ENCODE measurements at places on chromosomes 7 and 10.

DNA sequence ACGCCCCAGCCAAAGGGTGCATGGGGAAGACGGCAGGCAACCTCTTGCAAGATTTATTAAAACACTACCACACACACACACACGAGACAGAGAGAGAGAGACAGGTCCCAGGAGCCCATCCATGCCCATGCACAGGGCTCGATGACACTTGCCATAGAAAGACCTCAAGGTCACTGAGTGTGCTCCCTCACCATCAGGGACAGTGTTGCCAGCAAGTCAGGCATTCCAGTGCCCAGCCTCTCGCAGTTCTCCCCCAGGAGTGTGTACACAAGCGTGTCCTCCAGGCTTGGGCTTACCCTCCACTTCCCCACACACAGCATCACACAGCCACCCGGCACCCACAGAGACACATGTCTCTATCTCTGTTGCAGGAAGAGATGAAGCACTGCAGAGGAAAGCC is 46.8 kb upstream of the SLF2 start:
- DNase-seq, result no peak

DNA sequence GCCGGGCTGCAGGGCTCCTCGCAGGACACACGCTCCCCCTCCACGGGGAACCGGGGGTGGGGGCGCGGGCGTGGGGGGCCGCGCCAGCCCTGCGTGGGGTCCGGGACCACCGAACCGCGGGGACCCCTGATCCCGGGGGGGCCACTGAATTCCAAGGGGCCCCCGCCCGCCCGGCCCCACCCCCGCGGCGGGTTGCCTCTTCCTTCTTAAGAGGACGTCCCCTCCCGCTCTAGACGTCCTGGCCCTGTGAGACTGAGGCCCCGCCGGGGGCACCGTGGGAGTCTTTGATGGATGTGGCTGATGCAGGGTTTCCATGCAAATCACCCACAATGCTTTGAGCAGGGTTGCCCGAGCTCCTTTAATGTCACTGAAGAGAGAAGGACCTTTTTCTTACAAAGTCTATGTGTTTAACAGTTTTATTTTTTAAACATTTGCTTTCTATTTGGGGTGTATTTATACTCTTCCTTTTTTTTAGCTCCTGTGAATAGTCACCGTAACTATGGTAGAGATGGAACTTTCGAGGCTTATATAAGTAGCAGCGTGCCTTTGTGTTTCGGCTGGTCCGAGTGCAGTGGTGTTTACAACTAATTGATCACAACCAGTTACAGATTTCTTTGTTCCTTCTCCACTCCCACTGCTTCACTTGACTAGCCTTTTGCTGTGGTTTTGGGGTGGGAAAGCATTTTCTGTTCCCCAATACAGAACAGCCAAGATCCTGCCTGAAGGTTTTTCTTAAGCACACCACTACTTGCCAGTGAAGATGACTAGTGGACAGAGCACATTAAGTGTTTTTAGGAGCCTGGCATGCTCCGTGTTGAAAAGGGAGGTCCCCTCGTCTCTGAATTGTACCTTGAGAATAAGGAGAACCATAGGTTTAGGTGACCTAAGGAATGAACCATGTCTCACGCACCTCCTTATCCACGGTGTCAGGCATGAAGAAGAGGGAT is 44.8 kb downstream of the PDIA4 start:
- DNase-seq, result peak; percentile 82

DNA sequence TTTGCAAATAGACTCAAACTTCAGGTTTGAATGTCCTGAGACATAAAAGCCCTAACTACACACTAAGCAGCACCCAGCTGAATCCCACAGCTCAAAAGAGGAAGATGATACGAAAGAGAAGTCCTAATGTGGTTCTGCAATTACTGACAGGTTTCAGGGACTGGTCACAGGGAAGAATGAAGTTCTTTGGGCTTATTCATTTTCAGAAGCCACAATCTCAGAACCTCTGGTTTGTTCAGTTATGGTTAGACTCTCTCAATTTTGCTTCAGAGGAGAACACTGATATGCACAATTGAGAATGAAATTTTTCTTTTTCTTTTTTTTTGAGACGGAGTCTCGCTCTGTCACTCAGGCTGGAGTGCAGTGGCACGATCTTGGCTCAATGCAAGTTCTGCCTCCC is 94.6 kb upstream of the FAM180A start:
- DNase-seq, result no peak

- DNase-seq, result no peak
Observed at GRCh38 chr7:115574681-115575291, 455.8 kb downstream of the TFEC start.

DNA sequence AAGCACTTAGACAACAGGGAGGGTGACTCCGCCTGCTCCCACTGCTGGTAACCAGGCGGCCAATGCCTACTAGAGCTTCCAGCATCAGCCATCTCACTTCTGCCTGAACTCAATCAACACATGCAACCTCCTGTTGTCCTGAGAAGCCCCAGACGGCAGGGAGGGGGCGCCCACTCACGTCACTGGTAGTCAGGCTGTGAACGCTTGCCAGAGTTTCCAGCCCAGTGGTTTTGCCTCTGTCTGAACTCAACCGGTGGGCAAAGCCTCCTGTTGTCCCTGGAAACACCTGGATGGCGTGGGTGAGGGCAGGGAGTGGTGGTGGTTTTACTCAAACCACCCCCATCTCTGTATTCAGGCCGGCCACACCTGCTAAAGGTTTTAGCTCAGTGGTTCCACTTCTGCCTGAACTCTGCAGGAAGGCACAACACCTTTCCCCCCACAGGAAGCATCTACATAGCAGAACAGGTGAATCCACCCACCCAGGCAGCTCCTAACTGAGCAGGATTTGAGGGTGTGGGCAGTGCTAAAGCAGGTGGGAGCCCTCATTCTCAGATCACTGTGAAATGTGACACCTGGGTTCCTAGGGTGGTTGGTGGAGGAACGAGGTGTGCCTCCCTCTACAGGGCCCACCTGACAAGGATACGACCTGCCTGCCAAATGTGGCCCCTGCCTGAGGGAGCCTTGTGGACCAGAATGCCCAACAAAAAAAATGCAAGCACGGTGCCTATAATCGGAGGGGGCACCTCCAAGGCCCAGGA is 563.0 kb upstream of the SEMA3D start:
- DNase-seq, result no peak

DNA sequence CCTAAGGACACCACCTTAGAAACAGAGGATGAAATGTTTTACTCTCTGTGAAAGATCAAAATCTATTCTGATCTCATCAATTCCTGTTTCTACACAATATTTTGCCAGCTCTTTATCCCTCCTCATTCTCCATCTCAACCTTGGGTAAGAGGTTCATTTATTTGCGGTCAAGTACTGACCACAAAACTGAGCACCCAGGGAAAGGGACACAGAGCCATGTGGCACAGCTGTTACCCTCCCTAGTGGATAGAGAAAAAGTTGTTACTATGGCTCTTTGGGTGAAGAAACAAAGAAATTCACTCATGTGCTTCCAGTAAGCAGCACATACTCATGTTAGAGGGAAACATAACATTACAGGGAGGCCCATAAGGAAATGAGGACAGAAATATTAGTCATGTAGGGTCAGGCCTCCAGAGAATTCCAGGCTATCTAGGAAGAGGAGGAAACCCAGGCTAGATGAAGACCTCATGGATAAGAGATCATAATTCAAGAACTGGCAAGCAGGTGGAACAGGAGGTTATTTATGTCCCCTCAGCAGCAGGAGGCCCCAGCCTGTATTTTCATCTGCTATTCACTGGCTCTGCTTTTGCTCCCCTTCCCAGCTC is 114.5 kb downstream of the ATE1 start:
- no peak for DNase-seq

- DNase-seq, result peak; percentile 29
Observed at GRCh38 chr7:134317434-134317833, 704 bp upstream of the SLC35B4 start.

Data from CD4-positive, alpha-beta memory T cell (primary cell).